Fibroblast of lung (primary cell): ENCODE measurements at places on chromosomes 12 and 14. TPM values are rescaled to one million over a fixed set of nuclear protein-coding genes. Genes with fewer than 3 reads are reported as not detected.
A peak's percentile ranks its signal among the peaks of the same experiment; 100 is the strongest.

GRCh38 chr14:95026851-95027463, 130.4 kb downstream of the DICER1 start:
- H3K4me1 ChIP-seq = no peaks in the 10 kb centered on the region
- H3K36me3 ChIP-seq = no peaks in the 10 kb centered on the region
- DNase-seq = no peak
- no peaks in the 10 kb centered on the region for H3K27me3 ChIP-seq

KIF26A gene
- under 0.01 and 2.0 TPM in 2 replicates for total RNA-seq

SOAT2 gene
- under 0.01 TPM in 1 of 2 replicates, not detected in the other for total RNA-seq

GRCh38 chr14:24232645-24233537, at the start of gene GMPR2:
Gene GMPR2 (plus strand): TSS chr14:24232929. CDS start chr14:24233254, 325 bp downstream.
- H3K36me3 ChIP-seq = peaks cover 16% of the 10 kb centered on the region
- peak within 1 kb of the TSS; percentile 66 for H3K4me3 ChIP-seq
- peak within 1 kb of the TSS; percentile 89 for H3K27ac ChIP-seq
- no peaks in the 10 kb centered on the region for H3K27me3 ChIP-seq
- peaks cover 15% of the 10 kb centered on the region for H3K4me1 ChIP-seq

DNA sequence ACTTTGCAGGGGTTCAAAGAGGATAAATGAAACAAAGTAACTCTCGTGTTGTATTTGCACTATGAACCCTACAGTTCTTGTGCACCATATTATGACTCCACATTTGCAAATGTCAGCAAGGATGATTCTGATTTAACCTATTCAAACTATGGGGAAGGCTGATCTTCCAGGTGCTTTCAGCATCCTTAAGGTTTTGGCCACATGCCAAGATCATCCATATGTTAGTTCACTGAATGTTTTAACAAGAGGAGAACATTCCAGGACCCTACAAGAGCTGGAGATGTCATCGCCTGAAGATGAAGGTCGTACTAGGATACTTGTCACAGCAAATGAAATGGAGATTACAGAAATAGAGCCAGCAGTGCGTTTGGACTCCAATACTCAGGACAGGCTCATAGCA, 114.2 kb downstream of the DHRS2 start:
- H3K36me3 ChIP-seq = no peaks in the 10 kb centered on the region
- no peak overlapping the region for H3K4me3 ChIP-seq
- H3K4me1 ChIP-seq = no peaks in the 10 kb centered on the region
- no peak for DNase-seq
- H3K27ac ChIP-seq = no peak overlapping the region
- no peaks in the 10 kb centered on the region for H3K27me3 ChIP-seq

DNA sequence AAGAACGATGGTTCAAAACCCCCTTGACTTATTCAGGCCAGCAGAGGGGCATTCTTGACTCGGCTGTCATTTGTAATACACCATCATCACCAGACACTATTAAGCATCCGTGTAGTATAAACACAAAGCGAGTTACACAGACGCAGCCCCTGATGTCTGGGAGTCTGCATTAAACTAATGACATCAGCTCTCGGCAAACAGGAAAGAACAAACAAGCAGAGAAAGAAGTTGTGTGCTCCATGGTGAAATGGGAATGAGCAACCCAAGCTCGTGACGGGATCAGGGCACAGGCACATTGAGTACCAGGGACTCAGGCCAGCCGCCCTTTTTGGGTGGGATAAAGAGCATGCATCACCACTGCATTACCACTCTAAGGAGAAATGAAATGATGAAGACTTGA, 460.1 kb downstream of the MED13L start:
- no peaks in the 10 kb centered on the region for H3K36me3 ChIP-seq
- DNase-seq = peak; percentile 70
- no peak overlapping the region for H3K27ac ChIP-seq
- H3K4me1 ChIP-seq = no peaks in the 10 kb centered on the region
- no peak overlapping the region for H3K4me3 ChIP-seq

ACACB gene
- 5.1 and 9.1 TPM in 2 replicates for total RNA-seq

DNA sequence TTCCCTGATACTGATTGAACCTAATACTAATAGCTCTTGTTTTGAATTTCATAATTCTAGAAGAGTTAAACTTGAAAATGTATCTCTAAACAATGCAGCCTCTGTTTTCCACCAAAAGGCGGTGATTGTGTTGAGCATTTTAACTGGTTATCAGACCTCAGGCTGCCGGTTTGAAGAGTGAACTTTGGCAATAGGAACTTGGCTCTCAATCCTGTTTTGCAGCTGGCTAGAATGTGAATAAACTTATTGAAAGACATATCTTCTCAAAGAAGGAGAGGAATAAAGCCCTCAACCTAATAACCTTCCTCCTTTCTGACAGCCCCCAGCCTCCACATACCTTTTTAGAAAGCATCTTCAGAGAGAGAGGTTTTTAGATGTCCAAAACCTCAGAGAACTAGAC, 105.4 kb downstream of the SRGAP1 start:
- H3K36me3 ChIP-seq = no peaks in the 10 kb centered on the region
- H3K4me1 ChIP-seq = no peaks in the 10 kb centered on the region
- no peaks in the 10 kb centered on the region for H3K27me3 ChIP-seq
- no peak overlapping the region for H3K27ac ChIP-seq
- DNase-seq = peak; percentile 19

GRCh38 chr14:75401361-75401760, 26.5 kb upstream of the JDP2 start:
- peaks cover 10% of the 10 kb centered on the region for H3K27me3 ChIP-seq
- no peak overlapping the region for H3K27ac ChIP-seq
- H3K4me3 ChIP-seq = peak overlapping the region; percentile 21
- no peaks in the 10 kb centered on the region for H3K36me3 ChIP-seq

DNA sequence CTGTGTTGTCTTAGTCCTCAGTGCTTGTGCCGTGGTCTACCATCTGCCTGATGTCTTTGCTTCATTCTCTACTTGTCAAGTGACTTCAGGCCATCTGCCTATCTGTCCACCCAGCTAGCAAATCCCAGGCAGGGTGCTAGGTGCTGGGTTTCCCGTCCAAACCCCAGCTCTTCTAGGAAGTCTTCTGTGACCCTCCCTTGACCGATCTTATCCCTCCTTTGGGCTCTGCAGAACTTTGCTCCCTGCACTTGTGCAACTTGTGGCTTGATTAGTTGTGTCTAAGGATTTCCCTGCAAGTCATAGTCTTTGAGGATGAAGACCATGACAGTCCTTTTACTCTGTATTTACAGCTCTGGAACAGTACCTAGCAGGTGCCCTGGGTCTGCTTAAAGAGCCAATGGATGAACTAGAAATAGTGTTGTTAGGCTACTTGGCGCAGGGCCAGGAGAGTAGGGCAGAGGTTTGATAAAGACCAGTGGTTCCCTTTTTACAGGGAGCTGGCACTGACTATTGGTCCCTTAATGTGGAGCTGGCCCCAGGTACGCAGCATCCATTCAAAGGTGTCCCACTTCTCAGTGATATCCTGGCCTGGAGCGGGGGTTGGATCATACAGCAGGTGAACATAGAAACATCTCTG, 60.1 kb downstream of the ADCK1 start:
- no peaks in the 10 kb centered on the region for H3K4me1 ChIP-seq
- no peak overlapping the region for H3K4me3 ChIP-seq
- no peaks in the 10 kb centered on the region for H3K27me3 ChIP-seq
- H3K36me3 ChIP-seq = no peaks in the 10 kb centered on the region
- H3K27ac ChIP-seq = no peak overlapping the region

DNA sequence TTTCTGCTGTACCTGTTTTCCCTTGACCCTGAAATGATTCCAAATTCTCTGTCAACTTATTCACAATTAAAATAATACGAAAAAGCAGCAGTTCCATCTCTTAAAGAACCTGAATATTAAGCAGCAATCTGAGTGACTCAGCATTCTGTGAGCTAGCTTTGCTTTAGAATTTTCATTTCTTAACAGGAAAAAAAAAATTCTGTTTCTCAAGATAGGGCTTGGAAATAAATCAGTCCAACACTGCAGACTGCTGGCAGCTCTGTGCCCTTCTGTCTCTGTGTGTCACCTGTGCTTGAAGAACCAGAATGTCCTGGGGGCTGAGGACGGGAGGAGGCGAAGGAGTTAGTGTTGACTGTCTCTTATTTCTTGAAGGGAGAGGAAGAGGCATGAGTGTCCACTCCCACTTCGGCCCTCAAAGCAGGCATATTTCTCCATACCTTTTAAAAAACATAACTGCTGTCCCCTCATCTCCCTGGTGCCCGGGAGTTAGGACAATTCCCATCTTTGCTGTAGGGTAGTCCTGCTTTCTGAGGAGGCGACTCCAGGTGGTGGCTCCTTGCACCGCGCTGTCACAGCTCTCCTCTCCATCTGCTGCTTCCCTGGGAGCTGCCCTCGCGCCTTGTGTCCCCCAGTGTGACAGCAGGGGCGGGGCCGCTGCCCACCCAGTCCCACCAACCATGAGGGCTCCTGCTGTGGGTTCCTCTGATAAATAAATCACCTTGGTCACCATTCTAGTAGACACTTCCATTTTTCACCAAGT, 203.1 kb downstream of the CALM1 start:
- H3K36me3 ChIP-seq = no peaks in the 10 kb centered on the region
- peak; percentile 42 for DNase-seq
- no peak overlapping the region for H3K27ac ChIP-seq
- H3K4me3 ChIP-seq = no peak overlapping the region
- no peaks in the 10 kb centered on the region for H3K4me1 ChIP-seq
- H3K27me3 ChIP-seq = no peaks in the 10 kb centered on the region

DNA sequence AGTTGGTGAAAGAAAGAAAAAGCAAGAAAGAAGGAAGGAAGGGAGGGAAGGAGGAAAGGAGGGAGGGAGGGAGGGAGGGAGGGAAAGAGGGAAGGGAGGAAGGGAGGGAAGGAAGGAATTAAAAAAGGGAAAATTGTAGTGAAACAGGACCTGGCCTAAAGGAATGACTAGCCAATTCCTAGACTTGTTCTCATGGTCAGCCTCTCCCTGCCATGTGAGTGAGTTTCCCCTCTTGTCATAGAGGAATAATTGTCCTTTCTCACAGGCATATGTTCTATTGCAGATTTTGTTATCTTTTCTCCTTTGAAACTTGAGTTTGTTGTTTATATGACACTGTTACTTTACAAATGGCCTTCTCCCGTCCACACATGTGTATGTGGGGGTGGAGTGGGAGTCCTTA, 81.9 kb downstream of the TMEM260 start:
- DNase-seq = no peak
- no peaks in the 10 kb centered on the region for H3K27me3 ChIP-seq
- no peaks in the 10 kb centered on the region for H3K4me1 ChIP-seq
- H3K27ac ChIP-seq = no peak overlapping the region

DNA sequence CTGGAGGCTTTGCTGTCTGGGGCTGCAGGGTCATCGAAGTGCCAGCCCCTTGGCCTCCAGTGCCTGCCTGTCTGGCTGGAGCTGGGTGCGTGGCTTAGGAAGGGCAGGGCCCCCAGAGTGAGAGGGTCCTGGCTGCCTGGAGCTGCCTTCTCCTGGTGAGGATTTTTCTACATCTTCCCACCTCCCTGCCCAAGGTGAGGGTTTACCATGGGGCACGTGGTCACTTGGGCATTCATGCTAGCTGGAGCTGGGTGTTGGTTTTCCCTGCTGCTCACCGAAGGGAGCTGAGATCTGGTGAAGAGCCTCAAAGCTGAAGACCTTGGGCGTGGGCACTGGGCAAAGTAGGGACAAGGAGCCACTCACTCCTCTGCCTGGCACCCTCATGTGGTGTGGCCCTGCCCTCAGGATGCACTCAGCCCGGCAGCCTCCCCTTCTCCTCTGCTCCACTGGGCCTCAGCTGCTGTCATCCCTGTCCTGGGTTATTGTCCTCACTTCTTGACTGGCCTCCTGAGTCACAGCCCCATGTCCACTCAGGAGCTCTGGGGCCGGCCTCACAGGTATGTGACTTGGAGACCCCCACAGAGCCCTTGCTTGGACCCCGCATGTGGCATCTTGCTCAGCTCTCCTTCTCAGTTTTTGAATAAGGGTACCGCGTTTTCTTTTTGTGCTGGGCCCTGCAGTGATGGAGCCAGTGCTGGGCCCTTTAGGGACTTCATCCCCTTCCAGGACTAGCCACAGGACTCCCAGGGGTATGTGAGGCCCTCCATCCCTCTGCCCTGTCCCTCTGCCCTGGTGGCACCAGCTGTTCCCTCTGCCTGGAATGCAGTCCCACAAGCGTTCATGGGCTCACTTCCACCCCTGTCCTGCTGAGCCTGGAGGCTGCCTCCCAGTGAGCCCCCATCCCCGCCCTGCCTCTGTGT, 1.6 kb downstream of the CEP170B start:
- peak overlapping the region; percentile 80 for H3K27ac ChIP-seq
- peaks cover 2% of the 10 kb centered on the region for H3K36me3 ChIP-seq
- H3K27me3 ChIP-seq = peaks cover 17% of the 10 kb centered on the region
- H3K4me3 ChIP-seq = peak overlapping the region; percentile 76
- H3K4me1 ChIP-seq = peaks cover 4% of the 10 kb centered on the region

- H3K36me3 ChIP-seq = no peaks in the 10 kb centered on the region
- no peak overlapping the region for H3K27ac ChIP-seq
- H3K4me3 ChIP-seq = no peak overlapping the region
- H3K4me1 ChIP-seq = no peaks in the 10 kb centered on the region
- DNase-seq = no peak
- H3K27me3 ChIP-seq = no peaks in the 10 kb centered on the region
These were observed 64.9 kb downstream of the LGR5 start for GRCh38 chr12:71504476-71504875.

DNA sequence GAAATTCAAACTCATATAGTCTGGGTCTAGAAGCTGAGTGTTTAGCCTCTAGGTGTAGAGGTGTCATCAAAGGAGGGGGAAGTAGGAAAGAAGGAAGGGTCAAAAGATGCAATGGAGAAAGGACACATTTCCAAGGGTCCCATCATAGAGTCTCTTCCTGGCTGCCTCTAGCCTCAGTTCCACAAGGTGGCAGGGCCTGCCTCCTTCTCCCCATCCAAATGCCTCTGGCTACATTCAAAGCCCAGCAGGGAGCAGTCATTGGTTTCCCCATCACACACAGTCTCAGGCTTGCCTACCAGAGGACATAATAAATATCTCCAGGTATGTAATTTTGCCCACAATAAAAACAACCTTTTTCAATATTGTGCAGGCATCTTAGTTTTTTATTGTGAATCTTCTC, 2.1 kb upstream of the CCT2 start:
- H3K4me3 ChIP-seq = no peak overlapping the region
- no peaks in the 10 kb centered on the region for H3K27me3 ChIP-seq
- DNase-seq = no peak
- no peaks in the 10 kb centered on the region for H3K4me1 ChIP-seq
- no peak overlapping the region for H3K27ac ChIP-seq
- peaks cover 2% of the 10 kb centered on the region for H3K36me3 ChIP-seq

SYCP3 gene
- total RNA-seq = 0.17 and 0.26 TPM in 2 replicates

ABCD2 gene
- under 0.01 and 0.33 TPM in 2 replicates for total RNA-seq

DNA sequence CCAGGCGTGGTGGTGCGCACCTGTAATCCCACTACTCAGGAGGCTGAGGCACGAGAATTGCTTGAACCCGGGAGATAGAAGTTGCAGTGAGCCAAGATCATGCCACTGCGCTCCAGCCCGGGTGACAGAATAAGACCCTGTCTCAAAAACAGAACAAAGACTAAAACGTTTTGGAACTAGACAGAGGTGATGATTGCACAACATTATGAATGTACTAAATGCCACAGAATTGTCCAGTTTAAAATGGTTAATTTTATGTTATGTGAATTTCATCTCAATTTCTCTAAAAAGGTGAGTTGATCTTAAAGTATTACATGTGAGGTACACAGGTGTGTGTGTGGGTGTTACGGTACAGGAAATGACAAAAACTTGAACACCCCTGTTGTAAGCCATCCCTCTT, 16.5 kb downstream of the P2RX4 start:
- H3K4me3 ChIP-seq = no peak overlapping the region
- H3K4me1 ChIP-seq = no peaks in the 10 kb centered on the region
